ENCODE measurements at places on chromosomes 3 and 15.

DNA sequence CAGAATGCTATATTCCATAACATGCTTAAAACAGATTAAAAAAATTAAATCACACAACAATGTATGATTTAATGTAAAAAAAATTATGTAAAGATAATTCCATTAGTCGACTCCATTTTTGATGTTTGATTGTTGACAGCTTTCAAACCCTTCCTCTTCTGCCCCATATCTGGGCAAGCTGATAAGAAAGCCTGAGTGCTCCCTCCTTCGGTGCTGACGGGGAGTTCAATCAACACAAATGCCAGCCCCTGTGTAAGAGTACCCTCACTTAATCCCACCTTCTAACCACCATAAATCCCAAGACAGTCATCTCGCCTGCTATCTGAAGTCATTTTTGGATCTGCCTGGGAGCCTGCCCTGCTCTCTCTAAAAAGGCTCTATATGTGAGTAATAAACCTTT is 59.8 kb upstream of the IP6K2 start:
- no peak for DNase-seq

DNA sequence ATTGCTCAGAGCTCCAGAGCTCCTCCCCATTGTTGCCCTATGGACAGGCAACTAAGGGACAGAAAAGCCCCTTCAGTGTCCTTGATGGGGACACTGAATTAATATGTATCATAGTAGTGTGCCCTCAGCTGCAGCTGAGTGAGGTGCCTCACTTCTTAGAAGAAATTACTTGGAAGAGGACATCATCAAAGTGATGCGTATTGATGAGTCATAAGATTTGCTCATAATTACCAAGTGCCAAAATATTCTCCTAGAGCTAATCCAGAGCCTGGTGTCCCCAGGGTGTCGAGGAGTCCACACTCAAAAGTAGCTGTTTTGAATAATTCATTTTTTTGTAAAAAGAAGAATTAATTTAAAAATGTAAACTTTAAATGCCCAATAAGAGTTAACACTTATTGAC is 200.7 kb upstream of the SEMA6D start:
- no peak for DNase-seq

- peak; percentile 17 for DNase-seq
Observed at GRCh38 chr3:146326875-146327543, 76.1 kb upstream of the PLSCR4 start.

- no peak for DNase-seq
Observed at GRCh38 chr3:134294302-134295280, 43.9 kb upstream of the RYK start.

DNA sequence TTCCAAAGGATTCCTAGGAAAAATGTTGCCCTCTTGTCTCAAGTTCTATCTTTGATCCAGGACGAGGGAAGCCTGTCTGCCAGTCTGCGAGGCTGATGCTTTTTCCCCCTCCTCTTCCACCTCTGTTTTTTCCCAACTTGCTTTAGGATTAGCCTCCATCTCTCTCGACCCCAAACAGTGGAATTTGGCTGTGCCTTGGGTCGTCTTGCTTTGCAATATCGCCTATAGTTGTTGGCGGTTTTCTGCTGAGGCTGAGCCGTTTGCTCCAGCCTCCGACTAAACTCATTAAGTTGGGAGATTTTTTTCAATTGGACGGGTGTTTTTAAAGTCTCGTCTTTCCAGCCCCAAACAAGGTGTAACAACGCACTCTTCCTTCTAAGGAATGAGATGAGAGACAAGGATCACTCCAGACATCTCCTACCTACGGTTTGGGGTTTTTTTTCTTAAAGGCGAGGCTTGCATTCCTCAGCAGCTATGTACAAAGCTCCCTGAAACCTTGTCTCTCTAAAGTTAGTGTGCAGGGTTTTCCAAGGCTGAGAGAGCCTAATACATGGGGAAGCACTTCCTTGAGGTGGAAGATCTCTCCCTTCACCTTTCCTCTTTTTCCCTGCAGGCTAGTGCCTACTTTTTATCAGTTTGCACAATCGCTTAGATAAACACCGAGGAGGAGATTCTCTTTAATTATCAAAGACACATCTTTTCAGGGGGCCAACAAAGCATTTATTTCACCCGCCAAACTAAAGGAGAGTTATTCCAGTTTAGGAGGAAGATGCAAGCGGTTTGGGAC is 4.8 kb upstream of the NR2F2 start:
- no peak for DNase-seq

DNA sequence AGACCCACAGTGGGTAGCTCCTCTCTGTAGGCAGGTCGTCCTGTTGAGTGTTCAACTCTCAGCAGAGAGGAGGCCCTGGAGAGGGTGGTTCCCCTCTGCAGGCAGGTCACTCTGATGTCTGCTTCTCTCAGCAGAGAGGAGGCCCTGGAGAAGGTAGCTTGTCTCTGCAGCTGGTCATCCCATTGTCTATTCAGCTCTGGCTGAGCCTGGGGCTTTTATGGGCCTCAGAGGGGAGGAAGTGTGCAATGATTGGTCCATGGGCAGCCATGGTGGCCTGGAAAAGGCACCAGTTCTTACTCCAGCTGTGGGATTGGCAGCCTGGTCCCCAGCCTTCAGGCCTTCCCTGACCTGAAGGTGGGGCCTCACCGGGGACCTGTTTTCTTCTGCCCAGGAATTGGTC is 52.9 kb downstream of the PPCDC start:
- DNase-seq, result no peak

- peak; percentile 100 for DNase-seq
Observed at GRCh38 chr3:38136777-38137614, at the start of gene ACAA1. TSS of gene ACAA1 (minus strand) at chr3:38137127. CDS start at chr3:38137035, 92 bp downstream.

GRCh38 chr3:187963677-187964385 is 190.1 kb upstream of the LPP start:
- no peak for DNase-seq

GRCh38 chr3:88991496-88991895 is 115.9 kb upstream of the EPHA3 start:
- no peak for DNase-seq

DNA sequence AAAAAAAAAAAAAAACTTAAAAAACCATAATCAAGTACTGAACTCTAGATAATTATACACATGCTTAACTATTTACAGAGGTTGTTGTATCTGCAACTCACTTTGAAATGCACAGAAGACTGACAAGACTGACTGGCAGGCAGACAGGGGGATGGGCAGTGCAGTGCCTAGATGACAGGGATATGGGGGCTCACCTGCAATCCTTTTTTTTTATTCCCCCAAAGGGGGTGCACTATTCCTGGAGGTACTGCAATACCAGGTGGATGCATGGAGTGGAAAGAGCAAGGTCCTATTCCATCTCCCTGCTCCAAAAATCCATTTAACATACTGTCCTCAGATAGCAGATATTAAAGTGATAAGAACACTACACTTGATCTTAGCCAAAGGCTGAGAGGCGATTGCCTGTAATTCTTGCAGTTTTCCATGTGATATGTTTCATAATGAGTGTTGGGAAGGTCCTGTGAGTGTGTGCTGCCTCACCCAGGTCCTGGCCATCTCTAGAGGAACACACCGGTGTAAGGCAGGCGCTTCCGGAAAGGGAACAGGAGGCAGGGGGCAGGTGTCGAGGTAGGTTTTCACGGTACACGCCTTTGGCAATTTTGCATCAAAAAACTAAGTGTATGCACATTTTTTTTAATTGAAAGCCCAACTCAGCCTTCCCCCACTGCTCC is 22.7 kb downstream of the SEC61A1 start:
- DNase-seq, result no peak

- DNase-seq, result peak; percentile 79
Observed at GRCh38 chr15:99212406-99212805, 37.0 kb downstream of the TTC23 start.

- DNase-seq, result peak; percentile 40
Observed at GRCh38 chr3:88031642-88032077, 27.1 kb downstream of the CGGBP1 start.

DNA sequence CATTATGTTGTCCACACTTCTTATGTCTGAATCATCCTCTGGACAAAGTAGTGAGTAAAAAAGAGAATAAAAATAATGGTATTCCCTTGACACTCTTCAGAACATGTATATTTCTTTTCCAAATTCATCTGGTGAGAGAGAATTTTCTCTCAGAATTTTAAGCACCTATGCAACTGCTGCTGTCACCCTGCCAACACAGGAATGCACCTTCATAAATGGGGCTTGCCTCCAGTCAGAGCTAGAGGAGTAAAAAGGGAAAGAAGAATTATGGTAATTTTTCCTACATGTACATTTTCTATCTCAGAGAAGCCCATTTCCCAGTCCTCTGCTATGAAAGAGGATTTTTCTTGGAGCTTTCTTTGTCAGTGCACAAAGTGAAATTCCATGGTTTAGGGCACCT is 92.2 kb upstream of the ALCAM start:
- DNase-seq, result no peak

DNA sequence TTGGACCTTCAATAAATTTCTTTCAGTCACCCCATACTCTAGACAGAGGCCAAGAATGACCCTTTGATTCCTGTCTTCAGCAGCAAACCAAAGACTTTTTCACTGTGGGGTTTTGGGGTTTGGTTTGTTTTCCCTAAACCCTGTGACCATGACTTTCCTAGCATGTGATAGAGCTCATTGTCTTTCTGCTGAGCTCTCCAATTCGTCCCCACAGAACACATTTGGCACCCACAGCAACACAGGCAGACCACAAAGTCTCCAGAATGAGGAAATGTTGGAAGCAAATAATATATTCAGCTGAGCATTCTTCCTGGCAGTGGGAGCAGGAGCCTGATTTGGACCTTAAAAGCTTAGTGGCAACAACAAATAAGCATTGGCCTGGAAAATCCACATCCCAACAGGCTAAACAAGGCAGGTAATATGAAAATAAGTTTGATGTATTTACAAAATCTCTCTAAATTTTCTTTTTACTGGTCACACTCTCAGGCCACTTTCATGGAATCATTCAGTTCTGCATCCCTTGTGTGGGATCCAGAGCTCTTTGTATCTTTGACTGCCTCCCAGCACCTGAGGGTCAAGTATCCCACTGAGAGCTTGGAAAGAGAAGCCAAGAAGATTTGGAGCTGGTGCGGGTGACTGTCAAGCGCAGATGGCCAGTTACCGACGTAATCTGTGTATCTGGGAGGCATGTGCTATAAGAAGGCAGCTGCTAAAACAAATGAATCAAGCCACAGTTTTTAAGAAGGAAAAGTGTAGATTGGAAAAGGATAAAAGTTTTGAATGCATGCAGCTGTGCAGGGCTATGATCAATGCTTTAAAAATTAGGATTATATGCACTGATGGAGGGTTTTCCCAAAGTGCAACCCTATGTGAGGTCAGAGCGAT is 36.5 kb upstream of the CPB1 start:
- DNase-seq, result no peak

DNA sequence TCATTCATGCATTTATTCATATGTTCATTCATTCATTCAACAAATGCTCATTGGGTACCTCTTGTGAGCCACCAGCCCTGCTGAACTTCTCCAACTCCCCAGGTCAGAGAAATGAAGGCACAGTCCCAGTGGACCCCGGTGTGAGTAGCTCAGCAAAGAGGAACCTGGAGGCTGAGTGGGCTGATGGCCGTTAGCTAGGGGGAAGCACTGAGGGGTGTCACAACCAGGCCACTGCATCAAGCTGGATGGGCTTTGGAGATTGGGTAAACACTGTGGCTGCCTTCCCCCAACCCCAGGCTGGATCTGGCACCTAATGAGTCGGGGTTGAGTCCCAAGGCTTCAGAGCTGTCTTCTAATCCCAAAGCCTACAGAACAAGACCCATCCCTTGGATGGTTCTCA is 12.1 kb upstream of the ALAS1 start:
- no peak for DNase-seq

DNA sequence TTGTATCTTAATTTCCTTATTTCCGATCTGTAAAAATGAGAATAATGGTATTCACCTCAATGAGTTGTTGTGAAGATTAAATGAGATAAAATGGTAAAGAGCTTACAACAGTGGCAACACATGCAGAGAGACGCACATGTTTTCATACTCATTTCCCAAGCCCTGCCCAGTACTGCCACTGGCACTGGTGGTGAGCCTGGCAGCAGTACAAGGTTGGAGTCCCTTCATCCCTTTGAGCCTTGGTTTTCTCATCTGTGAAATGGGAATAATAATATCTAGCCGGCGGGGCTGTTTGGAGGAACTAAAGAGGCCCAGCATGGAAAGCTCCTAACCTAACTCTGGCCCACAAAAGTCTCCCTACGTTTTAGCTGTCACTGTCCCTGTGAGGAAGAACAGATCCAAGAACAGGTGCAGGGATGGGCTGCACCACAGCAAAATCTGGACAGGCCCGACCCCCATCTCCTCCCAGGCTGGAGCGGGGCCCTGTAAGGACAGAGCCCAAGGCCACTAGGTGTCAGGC is 866 bp upstream of the CD276 start:
- no peak for DNase-seq

DNA sequence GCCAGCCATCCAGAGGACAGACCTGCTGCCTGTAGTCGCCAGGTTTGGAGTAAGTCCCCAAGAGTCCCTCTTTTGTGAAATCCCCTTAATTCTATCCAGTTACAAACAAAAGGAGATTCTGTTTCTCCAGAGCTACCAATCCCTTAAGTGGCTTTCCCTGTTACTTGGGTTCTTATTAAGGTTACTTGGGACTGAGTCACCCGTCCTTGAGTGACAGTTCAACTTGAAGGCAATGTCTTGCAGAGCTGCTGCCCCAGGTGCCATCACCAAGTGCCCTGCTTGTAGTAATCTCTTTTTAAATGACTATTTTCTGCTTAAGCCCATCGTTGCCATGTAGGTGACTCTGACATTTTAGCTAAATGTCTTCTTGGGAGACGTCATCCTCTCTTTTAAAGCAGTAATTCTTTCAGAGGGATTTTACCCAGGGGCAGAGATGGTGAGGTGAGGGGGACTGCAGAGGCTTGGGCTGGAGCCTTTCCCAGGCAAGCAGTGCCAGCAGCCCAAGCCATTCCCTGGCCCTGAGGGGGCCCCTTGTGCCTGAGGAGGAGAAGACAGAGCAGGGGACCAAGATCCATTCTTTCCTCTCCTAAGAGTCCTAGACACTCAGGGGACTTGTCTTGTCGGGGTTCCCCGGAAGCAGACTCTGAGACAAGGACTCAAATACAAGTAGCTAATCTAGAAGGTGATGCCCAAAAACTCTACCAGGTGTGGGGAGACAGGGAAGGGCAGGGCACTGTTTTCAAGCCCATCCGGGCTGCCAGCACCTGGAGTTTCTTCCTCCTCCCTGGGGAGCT is 253.7 kb downstream of the PLCL2 start:
- no peak for DNase-seq

GRCh38 chr3:125166599-125167136 is 45.9 kb downstream of the SLC12A8 start:
- no peak for DNase-seq

DNA sequence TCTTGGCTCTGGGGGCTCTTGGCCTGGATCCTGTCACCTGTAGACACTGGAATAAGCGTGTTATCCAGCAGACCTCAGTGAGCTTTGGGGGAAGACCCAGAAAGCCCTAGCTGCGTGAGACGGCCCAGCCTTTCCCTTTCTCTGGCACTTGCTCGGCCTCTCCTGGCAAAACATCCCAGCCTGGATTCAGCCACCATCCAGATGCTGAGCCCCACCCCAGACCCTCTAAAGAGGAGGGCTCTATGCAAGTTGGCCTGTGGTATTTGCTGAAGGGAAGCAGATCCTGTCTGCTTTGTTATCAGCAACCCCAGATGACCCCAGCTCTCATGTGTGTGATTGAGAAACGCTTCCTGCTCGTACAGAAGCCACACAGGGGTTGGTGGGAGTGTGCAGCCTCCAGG is 267.2 kb downstream of the FAM43A start:
- DNase-seq, result no peak

All from kidney glomerular epithelial cell (primary cell).